ENCODE measurements at places on chromosomes 6 and 20.

DNA sequence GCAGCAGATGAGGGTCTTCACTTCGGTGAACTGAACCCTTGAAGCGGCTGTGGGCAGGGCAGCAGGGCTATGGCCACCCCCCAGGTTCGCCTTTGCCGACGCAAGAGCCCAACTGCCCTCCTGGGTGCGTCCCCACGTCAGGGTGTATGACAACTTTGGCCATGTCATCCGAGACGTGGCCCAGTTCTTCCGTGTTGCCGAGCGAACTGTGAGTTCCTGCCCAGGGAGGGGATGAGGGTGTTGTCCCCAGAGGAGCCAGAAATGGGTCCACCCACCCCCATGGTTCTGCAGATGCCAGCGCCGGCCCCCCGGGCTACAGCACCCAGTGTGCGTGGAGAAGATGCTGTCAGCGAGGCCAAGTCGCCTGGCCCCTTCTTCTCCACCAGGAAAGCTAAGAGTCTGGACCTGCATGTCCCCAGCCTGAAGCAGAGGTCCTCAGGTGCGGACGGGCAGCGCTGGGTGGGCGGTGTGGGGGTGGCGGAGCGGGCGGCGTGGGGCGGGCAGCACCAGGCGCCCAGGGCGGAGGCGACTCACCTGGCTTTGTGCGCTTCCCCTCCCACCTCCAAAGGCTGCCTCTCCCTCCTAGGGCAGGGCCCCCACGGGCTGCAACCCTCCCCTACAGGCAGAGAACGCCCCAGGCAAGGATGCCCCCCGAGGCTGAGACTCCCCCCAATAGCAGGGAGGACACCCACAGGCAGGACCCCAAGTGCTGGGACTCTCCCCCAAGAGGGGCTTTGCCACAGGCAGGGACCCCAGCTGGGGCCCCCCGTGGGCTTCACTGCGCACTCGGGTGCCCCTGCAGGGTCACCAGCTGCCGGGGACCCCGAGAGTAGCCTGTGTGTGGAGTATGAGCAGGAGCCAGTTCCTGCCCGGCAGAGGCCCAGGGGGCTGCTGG lies 6.2 kb upstream of the TNFRSF6B start:
- DNase-seq = no peak

GRCh38 chr20:34163307-34163706 lies 51.3 kb upstream of the EIF2S2 start:
- no peak for DNase-seq

- no peak for DNase-seq
These were observed 13.1 kb downstream of the UTRN start for GRCh38 chr6:144298194-144298593.

DNA sequence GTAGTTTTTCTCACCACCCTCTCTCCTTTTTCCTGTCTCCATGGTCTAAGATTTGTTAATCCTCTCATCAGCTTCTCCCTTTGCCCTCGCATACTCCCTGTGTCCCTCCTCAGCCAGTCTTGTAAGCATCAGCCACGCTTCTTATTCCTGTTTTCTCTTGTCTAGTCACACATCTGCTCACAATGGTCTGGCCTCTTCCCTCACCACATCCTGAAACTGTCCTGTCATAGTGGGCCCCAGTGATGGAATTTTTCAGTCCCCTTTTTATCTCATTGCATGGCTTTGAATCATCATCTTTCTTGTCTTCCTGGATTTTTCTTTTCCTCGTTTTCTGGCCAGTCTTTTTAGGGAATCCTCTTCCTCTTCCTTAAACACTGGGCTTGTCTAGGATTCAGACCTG lies 57.2 kb downstream of the GFRA4 start:
- no peak for DNase-seq

GRCh38 chr6:52393780-52394179 lies 26.4 kb upstream of the EFHC1 start:
- DNase-seq = no peak

DNA sequence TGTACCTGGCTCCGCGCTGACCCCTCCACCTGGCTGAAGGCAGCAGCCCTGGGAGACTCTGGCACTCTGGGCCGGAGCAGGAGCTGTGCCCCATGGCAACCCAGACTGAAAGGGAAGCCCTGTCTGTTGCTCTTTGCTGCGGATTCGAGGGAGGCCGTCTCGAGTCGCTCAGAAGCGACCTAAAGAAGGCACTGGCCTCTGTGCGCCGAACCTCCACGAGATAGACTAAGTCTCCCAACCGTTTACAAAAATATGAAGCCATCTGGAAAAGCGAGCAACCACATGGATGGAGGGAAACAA lies 10.5 kb upstream of the TBX18 start:
- DNase-seq = no peak

DNA sequence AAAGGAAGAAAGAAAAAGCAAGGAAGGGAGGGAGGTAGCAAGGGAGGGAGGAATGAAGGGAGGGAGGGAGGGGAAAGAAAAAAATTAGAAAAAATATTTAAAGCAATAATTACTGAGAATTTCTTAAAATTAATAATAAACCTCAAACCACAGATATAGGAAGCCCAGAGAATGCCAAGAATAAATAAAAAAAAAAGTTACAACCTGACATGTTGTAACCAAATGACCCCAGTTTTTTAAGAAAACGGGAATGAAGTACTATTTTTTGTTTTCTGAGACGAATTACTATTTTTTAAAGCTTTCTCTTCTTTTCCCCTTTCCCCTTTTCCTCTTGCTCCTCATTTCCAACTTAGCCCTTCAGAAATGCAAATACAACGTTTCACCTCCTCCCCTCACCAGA lies 16.7 kb downstream of the SLC17A1 start:
- DNase-seq = no peak

All from astrocyte of the cerebellum (primary cell).